ENCODE measurements at places on chromosomes 6 and 20.

- no peak for DNase-seq
Observed at GRCh38 chr6:149225370-149225769, 92.1 kb upstream of the TAB2 start.

DNA sequence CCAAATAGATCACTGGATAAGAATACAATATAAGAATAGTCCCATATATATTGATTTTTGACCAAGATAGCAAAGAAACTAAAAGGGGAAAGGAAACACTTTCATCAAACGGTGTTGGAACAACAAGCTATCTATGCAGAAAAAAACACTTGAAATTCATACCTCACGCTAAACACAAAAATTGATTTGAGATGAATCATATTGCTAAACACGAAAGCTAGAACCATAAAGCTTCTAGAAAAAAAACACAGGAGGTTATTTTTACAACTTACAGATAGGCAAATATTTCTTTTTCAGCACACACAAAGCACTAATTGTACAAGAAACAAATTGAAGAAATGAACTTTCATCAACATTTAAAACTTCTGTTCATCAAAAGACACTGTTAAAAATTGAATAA, 36.7 kb upstream of the TMEM14A start:
- DNase-seq, result no peak

DNA sequence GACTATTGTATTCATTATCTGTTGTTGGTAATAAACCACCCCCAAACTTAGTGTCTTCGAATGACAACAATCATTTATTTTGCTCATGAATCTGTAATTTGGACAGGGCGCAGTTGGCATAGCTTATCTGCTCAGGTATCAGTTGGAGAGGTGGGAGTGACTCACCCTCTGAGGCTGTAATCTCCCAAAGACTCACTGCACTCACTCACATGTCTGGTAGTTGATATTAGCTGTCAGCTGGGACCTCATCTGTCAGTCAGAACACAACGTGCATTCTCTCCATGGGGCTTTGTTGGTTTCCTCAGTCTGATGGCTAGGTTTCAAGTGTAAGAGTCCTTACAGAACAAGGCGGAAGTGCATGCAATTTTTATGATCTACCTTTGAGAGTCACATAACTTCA, 219.0 kb upstream of the PRND start:
- DNase-seq, result no peak

GRCh38 chr6:52640170-52640569, 30.7 kb upstream of the TMEM14A start:
- no peak for DNase-seq

DNA sequence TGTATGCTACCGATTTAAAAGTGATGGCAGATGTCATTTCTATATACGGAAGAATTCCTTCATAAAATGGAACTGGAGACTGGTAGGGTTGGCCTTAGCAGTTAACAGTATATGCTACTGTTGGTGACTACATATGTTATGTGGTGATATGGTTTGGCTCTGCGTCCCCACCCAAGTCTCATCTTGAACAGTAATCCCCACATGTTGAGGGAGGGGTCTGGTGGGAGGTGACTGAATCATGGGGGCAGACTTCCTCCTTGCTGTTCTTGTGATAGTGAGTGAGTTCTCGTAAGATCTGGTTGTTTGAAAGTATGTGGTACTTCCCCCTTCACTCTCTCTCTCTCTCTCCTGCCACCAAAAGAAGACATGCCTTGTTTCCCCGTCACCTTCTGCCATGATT, 29.6 kb downstream of the RGS17 start:
- DNase-seq, result no peak

- DNase-seq, result no peak
Observed at GRCh38 chr20:62449951-62450691, 22.8 kb upstream of the RBBP8NL start.

DNA sequence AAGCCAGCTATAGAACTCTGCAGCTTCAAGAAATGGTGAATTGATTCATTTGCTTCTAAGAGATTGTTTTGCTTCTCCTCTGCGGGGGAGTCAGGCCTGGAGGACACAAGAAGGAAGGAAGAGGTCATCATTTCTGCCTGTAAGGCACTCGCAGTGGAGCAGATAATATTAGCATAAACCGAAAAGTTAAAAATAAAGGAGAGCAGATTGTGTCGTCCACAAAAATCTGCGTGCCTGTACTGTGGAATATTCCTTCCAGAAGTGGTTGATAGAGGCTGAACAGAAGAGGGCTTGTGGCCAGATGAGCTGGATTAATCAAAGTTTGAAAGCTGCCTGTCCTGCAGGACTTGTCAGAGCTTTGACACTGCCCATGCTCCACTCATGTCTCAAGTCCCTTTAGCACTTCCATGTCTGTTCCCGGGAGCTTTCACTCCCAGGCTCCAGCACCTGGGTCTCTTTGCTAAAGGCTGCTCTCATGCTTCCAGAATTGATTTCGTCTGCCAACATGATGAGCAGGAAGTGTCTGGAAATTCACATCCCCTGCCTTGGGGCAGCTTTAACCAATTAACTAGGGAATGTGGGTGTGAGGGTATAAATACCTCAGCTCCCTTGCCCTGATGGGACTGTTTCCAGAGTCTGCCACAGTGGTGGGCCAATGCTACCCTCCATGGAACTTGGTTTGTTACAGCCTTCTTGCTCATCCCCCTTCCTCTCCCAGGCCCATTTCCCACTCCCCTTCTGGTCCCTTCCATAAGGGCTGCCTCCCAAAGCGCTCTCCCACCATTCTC, 65.1 kb upstream of the STX16 start:
- DNase-seq, result no peak

DNA sequence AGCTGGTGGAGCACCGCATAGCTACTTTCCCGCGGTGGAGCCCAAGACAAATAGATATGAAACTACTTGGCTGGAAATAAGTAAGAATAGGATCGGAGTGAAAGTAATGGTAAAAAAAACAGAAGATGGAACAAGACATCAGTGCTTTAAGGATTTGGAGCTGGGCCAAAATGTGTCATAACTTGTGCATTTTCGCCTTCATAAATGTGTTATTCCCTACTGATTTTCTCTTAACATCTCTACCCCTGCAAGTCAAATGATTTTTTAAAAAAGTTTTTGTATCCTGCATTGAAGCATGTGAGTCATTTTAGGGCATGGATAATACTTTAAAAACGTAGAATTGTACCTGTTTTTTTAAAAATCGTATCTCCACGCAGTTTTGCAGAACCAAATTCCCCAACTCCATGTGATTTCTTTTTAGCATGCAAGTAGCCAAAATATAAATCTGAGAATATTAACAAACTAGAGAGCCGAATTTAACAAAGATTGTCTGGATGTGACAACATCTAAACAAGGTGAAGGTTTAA, 882 bp upstream of the FAM184A start:
- DNase-seq, result no peak

GRCh38 chr6:90078513-90079289, 184.4 kb downstream of the GJA10 start:
- DNase-seq, result peak; percentile 64

DNA sequence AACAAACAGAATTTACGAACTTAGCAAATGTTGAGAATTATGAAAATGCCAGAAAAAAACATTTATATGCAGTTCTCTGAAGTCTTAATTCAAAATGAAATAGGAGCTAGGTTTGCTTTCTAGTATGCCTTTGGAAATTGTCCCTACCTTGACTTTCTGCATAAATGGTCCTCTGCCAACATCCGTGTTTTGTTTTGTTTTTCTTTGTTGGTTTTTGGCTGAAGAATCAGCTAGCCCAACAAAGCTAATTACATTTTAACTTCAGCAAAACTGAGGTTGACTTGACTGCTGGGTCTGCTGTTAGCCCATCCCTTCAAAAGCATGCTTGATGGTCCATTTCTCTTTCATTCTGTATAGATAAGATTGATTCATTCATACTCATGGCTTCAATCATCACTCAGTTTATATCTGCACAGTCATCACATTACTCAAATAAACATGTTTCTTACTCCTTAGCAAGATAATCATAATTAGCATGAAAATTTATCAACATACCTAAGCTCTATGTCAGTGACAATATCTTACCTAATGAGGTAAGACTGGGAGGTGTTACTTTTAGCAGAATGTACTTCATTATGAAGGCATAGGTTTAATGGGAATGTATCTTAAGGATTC, 76.4 kb downstream of the ADGRB3 start:
- no peak for DNase-seq

DNA sequence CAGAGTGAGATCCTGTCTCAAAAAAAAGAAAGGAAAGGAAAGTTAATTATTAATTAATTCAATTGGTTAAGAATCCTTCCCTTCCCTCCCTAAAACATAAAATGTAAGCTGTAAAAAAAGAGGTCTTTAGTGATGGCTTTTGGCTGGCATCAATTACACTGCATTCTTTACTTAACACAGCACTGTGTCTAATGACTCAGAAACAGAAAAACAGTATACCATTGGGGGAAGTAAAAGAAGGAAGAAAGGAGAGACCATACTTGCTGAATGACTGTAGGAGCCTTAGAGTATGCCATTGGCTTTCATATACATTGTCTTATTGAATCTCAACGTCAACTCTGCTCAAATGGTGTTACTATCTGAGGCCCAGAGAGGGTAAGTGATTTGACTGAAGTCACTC, 18.3 kb upstream of the CITED2 start:
- no peak for DNase-seq

DNA sequence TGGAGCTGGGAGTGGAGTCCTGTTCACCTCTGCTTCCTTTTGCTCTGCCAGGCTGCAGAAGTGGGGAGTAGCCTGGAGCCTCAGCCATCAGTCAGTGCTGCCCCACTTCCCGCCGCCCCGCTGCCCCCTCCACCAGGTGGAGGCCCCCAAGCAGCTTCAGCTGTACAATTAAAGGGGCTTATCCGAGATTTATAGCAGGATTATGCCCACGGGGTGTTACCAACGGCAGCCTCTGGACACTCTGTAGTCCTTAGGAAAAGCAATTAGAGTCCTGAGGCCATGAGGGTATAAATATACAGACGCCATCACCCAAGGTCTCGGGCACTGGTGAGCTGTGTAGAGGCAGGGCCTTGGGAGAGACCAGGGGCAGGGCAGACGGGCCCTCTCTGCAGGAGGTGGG, 55.4 kb downstream of the GRM4 start:
- no peak for DNase-seq

GRCh38 chr6:10215326-10216110, 199.4 kb downstream of the TFAP2A start:
- no peak for DNase-seq

DNA sequence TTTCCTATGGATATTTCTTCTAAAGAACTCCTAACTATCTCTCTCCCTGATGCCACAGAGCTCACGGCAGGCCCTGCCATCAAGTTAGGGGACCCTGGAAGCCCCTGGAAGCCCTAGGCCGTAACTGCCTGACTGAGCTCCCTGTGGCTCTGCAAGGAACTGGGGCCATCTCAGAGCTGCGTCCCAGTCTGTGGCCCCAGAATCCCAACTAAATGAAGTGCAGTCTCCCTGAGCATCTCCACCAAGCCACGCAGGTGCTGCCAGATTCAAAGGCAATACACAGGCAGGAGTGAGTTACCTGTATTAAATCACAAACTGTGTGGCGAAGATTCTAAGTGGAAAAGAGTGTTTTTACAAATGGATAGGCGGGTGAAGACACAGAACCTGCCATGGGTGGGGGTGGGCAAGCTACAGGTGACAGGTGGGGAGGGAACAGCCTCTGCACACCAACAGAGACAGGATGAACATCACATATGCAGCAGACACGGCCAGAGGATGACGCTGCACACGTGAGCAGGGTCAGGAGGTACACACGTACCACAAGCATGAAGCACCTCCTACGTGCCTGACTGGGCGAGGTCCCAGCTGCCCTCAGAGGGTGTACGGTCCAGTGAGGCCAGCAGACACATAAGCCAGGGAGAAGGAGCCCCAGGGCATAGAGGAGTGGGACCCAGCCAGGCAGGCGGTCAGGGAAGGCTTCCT, 358.5 kb downstream of the ZFAND3 start:
- no peak for DNase-seq

- peak; percentile 66 for DNase-seq
Observed at GRCh38 chr20:33732166-33732970, 572 bp downstream of the ZNF341 start.

GRCh38 chr6:31615748-31616147, 714 bp downstream of the AIF1 start:
- no peak for DNase-seq

GRCh38 chr6:39527792-39528564, 197.2 kb downstream of the KIF6 start:
- DNase-seq, result no peak

GRCh38 chr6:1363729-1364572, 25.4 kb upstream of the FOXF2 start:
- no peak for DNase-seq

DNA sequence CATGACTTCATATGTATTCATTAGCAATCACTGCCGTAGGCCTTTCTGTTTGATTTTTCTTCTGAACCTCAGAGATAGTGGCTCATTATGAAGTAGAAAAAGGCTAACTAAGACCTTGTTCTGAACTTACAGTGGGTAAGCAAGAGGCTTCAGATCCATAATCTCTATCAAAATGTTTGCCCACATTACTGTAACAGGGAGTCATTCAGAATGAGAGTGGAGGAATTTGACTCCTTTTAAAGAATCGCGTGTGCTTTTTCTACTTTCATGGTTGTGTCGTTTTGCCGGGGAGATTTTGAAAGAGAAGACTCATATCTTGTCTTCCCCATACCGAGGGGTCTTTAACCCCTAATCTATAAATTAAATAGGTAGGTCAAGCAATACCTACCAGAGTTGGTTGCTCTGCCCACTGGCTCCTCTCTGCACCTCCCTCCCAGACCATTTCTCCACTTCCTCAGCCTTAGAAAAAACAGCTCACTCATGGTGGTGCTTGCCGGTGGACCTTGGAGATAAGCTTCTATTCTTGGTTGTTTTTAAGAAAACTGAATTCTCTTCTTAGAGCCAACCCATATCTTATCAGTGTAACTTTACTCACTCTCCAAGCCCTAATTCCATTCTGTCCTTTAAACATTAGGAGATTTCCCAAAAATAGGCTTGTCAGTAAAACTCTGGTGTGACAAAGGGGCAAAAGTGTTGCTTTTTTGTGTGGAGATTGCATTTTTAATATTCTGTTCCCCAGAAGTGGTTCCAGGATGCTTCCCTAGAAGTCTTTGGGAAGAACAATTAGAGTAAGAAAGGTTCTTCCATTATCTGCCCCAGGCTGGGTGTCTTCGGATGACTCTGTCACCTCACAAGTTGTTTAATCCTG, 56.6 kb downstream of the E2F3 start:
- no peak for DNase-seq

DNA sequence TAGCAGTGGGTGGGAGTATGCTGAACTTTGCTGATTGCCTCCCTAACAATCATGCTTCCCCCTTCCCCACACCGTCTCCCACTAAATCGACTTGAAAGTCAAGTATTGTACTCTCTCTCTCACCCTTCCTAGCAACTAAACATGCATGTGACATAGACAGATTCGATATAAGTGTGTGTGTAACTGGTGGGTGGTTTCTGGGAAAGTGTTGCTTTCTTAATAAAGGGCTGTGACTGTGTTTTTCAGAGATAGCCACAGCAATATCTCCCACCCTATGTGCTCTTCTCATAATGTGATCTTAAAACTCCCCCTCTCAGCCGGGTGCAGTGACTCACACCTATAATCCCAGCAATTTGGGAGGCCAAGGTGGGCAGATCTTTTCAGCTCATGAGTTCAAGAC, 49.3 kb upstream of the E2F3 start:
- DNase-seq, result no peak

All from activated CD4-positive, alpha-beta T cell treated with anti-CD3 and anti-CD28 coated beads for 24 hours (primary cell).